ENCODE measurements at places on chromosomes 7 and 10.

- no peak for DNase-seq
Observed at GRCh38 chr7:127393368-127394058, 1.0 kb upstream of the ZNF800 start.

DNA sequence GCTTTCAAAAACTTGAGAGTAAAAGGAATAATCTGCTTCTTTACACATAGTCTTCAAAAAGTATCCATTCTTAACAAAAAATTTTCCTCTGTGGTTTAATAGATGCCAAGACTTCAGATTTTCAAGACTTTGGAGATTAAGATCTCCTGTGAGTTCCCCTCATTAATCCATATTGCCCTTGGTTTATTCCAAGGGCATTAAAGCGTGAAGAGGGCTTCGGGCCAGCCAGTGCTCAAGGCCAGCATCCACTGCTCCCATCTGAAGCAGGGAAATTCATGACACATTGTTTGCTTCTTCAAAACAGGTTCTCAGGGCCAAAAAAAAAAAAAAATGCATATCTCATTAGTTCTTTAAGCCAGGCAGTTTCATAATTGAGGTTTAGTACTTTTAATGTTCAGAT is 137.3 kb upstream of the RHOBTB1 start:
- no peak for DNase-seq

DNA sequence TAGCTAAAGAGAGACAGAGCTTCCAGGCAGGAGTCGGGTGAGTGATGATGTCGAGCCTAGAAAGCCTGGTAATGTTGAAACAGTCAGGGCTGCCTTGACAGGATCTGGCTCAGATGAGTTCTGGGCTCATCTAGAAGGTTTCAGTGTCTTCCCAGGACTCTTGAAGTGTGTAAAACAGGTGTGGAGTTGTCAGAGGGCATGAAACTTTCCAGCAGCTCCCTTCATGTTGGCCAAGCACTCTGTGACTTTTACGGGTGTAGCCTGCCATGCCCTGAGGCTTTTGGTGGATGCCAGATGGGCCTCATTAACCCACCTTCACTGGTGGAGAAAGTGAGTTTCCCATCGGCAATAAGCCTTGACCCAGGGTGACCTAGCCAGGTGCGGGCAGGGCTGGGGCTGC is 66.4 kb upstream of the PDCD4 start:
- no peak for DNase-seq

- peak; percentile 55 for DNase-seq
Observed at GRCh38 chr7:31782411-31782991, 95.5 kb downstream of the PPP1R17 start.

DNA sequence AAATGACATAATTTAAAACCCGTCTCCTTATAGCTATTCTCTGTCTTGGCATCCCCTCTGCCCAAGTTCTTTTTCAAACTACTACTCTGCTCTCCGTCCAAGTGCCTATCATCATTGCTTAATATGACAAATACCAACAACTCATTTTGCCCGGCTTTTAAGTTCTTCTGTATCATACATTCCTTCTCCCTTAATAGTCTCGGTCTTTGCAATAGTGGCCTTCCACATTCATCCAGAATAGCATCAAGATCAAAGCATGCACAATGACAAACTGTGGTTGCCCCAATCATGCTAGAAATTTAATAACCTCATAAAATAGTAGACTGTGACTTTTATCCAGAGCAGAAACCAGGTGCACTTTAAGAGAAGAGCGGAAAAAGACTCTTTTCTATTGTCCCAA is 198.9 kb downstream of the ETV1 start:
- DNase-seq: no peak

- DNase-seq: no peak
Observed at GRCh38 chr10:123583639-123584418, 82.3 kb upstream of the GPR26 start.

GRCh38 chr7:126700807-126701604 is 551.7 kb downstream of the GRM8 start:
- peak; percentile 55 for DNase-seq

DNA sequence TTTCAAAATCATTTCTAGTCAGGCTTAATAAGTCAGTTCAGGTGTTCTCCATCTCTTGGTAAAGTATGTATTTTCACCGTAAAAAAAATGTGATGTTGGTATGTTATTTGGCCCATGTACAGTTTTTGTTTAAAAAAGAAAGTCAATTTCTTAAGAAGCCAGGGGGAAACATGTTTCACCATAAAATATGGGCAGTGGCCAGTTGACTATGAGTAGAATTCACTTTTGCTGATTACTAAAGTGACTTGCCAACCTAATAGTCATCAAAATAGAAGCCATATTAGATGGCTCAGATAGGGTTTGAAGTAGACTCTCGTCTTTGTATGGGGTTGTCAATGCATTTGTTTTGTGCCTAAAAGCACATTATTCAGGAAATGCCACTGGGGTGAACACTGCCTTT is 266.3 kb downstream of the BICC1 start:
- DNase-seq: no peak

- no peak for DNase-seq
Observed at GRCh38 chr7:129690701-129691100, 79.2 kb downstream of the NRF1 start.

- no peak for DNase-seq
Observed at GRCh38 chr10:34479520-34480179, 335.4 kb downstream of the PARD3 start.

- no peak for DNase-seq
Observed at GRCh38 chr7:141792526-141792925, 2.5 kb downstream of the TAS2R5 start.

GRCh38 chr10:76287856-76288255 is 856.4 kb downstream of the LRMDA start:
- no peak for DNase-seq

- DNase-seq: no peak
Observed at GRCh38 chr10:127195041-127195506, 1.3 kb downstream of the INSYN2A start.

- no peak for DNase-seq
Observed at GRCh38 chr7:112649560-112649959, 140.6 kb downstream of the TMEM168 start.

DNA sequence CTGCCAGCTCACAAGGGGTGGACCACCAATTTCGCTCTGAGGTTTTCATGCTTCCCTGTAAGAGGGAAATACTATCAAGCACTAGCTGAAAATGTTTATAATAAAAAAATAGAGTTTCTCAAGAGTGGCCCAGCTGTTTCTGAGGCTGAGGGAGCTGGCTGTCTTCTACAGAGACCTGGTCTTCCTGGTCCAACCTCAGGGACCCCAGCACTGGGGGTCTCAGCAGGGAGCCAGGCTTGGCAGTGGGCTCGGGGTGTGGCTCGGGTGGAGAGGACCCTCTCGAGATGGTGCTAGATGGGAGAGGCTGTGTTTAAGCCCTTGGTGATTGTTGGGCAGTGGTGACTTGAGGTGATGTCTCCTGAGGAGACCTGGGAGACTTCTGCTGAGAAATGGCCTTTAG is 87.3 kb upstream of the SHH start:
- no peak for DNase-seq

DNA sequence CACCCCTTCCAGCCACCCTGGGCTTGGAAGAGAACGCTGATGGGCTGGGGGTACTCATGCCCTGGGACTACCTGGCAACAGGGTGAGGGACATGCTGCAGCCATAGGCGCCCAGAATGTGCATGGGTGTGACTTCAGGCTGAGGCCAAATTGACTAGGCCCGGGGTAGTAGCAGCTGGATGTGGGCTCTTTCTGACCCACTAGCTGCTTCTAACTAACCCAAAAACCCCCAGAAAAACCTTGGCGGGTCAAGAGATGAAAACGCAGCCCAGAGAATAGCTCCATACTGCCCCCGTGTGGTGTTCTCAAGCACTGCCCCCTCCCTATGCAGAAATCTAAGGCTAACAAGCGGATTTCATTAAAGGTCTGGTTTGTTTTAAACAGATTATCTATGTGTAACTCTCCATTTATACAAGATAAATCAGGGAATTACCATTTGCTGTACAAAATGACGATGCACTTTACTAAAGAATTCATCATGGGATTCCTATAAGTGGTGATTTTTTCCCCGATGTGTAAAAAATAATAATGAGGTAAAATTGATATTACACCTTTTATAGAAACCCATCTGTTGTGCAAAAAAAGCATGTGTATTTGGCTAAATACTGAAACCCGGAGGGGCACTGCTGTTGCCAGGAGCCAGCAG is 4.2 kb downstream of the SMARCD3 start:
- DNase-seq: no peak

GRCh38 chr10:78686444-78687060 is 382.2 kb upstream of the ZMIZ1 start:
- no peak for DNase-seq

DNA sequence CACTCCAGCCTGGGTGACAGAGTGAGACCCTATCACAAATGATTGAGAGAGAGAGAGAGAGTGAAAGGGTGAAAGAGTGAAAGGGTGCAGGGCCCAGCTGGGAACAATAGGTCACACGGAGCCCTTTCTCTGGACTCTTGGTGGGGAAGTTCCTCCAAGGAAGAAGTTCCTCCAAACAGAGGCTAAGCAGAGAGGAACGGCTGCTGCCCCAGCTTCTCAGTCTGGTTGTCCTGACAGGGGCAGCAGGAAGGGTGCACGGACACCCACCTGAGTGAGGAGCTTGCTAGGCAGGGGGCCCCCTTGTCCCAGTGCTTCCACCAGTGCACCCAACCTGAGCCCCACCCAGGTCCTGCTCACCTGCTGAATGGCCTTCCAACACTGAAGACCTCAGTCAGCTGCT is 38.8 kb upstream of the MYL10 start:
- no peak for DNase-seq

GRCh38 chr7:3117488-3118231 is 74.0 kb upstream of the CARD11 start:
- DNase-seq: no peak

DNA sequence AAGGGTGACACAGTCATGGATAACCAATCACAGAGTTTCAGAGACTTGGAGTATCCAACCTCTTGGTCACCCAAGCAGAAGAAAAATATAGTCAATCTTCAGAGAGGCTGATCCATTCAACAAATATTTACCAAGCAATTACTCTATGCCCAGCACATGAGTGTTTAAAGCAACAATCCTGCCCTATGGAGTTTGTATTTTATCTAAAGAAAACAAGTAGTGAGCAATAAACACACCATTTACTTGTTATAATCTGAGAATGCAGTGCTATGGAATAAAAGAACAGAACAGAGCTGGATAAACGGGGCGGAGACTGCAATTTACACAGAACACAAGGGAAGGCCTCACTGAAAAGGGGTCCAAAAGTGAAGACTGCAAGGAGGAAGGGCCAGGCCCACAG is 63.8 kb downstream of the GRB10 start:
- DNase-seq: no peak

DNA sequence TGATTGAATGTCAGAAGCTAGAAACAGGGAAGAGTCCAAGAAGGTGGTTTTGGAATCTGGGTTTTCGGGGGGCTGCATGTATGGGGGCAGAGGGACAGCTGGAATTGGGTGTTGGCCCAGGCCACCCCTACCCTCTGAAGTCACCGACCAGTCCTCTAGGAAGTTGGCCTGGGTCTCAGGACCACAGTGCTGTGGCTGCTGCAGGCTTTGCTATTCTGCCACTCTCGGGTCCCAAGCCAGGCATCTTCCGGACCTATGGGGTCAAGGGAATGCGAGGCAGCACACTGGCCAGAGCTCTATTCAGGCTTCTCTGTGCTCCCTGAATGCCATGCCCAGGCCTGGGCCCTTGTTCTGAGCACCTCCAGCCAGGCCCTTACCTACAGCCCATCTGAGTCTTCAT is 13.2 kb downstream of the FGF8 start:
- DNase-seq: no peak

DNA sequence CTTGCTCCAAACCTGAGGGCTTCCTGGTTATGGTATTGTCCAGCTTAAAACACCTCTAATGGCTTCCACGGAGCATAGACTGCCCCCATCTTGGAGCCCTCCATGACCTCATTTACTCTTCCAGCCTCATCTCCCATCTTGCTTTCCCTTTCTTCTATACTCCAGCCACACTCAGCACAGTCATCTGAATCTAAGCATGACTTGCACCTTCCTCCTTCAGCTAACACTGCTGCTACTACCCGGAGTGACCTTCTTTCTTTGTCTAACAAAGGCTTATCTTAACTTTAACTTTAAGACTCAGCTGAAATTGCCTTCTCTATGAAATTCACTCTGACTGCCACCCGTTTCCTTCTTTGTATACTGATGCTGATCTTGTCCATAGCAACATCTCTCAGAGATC is 135.1 kb downstream of the FAM107B start:
- DNase-seq: no peak

DNA sequence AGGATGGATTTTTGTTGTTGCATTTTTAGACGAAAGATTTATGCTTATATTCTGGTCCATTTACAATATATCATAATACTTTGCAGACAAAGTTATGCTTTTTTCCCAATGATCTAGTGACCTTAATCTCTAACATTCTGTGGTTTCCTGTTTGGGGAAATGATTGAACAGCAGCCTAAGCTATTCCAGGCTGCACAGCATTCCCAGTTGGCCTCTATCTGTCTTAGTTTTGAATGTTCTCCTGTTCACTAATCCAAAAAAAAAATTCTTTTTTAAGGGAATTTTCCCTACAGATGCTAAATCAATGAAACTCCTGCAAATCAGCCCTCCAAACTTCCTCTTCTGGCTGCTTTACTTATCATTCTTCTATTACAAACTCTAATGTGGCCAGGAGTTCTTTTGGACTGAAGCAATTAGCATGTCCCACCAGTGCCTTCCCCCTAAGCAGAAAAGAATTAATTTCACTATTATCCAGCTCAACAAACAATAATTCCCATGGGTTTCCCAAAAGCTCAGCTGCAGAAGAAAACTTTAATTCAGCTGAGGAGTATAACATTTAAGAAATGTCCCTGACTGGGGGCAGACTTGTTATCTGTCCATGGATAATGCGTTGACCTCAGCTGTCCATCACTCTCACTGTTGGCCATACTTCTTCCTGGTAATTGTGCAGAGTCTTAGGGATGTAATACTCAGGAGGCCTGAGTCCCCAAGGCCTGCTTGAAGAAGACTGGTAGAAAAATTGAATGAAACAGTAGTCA is 81.9 kb upstream of the TRIL start:
- DNase-seq: no peak

DNA sequence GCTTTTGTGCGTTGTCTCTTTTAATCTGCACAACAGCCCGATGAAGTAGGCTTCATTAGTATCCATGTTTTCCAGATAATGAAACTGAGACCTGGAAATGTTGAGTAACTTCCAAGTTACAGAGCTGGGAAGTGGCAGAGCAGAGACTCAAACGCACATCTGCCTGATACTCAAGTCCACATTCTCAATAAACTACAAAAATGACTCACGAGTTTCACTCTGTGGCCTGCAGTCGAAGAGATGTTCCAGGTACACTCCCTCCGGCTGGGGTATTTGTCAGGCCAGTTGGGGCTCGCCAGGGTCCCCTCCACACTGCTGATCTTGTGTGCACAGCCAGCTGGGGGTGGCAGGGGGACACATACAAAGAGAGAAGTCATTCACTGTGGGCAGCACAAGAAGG is 17.7 kb upstream of the OPALIN start:
- no peak for DNase-seq

DNA sequence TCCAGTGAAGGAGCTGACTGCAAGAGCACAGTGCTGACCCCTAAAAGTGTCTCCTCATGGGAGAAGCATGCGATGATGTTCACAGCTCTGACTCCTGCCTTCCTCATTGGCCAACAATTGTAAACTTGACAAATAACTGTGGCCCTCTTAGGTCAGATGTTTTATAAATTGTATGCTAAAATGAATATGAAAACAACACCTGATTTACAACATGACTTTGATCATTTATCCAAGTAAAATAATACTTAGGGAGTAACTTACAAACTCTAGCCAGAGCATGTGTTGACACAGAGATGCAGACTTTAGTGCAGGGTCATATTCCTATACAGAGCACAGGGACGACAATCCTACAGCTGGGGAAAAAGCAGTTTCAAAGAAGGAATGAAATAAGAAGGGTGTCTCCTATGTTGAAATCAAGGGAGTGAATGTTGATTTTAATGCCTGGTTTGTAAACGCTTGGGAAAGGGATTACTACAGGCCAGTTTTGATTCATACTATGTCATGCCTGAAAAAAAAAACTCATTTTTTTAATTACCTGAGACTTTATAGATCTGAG is 391.4 kb upstream of the AKR1E2 start:
- DNase-seq: no peak
